ENCODE measurements at places on chromosomes 5 and 9. TPM values are rescaled to one million over a fixed set of nuclear protein-coding genes. Genes with fewer than 3 reads are reported as not detected.

The MAMDC4 gene
- 4.6 TPM for total RNA-seq

The ZNF879 gene
- 0.48 TPM for total RNA-seq

The SH3TC2 gene
- total RNA-seq = 0.56 TPM

The GNA14 gene
- 0.05 TPM for total RNA-seq

The ZNF618 gene
- total RNA-seq = 9.3 TPM

The LSM11 gene
- total RNA-seq = 2.4 TPM

The INIP gene
- 14.5 TPM for total RNA-seq

The COL5A1 gene
- total RNA-seq = 46.9 TPM

The PAEP gene
- total RNA-seq = 0.25 TPM

The PIP5KL1 gene
- 1.1 TPM for total RNA-seq

The KIF4B gene
- 0.02 TPM for total RNA-seq

The LRRC19 gene
- total RNA-seq = not detected

The NADK2 gene
- total RNA-seq = 9.0 TPM

The MARCHF11 gene
- not detected for total RNA-seq

The NTNG2 gene
- total RNA-seq = 1.2 TPM

The SOX30 gene
- not detected for total RNA-seq

The SPINK7 gene
- total RNA-seq = not detected

The FOXD4L6 gene
- 0.06 TPM for total RNA-seq

The MACIR gene
- total RNA-seq = 19.3 TPM

The NR5A1 gene
- total RNA-seq = 0.17 TPM

The TBC1D2 gene
- 14.4 TPM for total RNA-seq

The CD72 gene
- 0.22 TPM for total RNA-seq

The ZNF622 gene
- 70.6 TPM for total RNA-seq

The GPR151 gene
- total RNA-seq = not detected

The PFDN1 gene
- 86.1 TPM for total RNA-seq

The MYORG gene
- 6.9 TPM for total RNA-seq

The PTPRD gene
- 0.35 TPM for total RNA-seq

The SPATA31A3 gene
- not detected for total RNA-seq

The CYLC2 gene
- total RNA-seq = not detected

The PCAT7 gene
- 0.62 TPM for total RNA-seq

The DCAF10 gene
- 12.2 TPM for total RNA-seq

The IFNA21 gene
- not detected for total RNA-seq

The CEP72 gene
- total RNA-seq = 8.0 TPM

The PHF24 gene
- total RNA-seq = 0.09 TPM

The PCDHA12 gene
- 3.0 TPM for total RNA-seq

The CDO1 gene
- total RNA-seq = not detected

The S1PR3 gene
- 93.6 TPM for total RNA-seq

The GDNF gene
- total RNA-seq = 0.05 TPM

The CCDC171 gene
- 0.31 TPM for total RNA-seq

The TRIP13 gene
- 65.8 TPM for total RNA-seq

The ACOT12 gene
- not detected for total RNA-seq

The FRRS1L gene
- total RNA-seq = 0.27 TPM

The OTULINL gene
- 26.3 TPM for total RNA-seq

The IL3 gene
- total RNA-seq = not detected

The ARL14EPL gene
- total RNA-seq = 0.11 TPM

The WNT8A gene
- total RNA-seq = not detected

The EQTN gene
- total RNA-seq = not detected

The ZCCHC7 gene
- total RNA-seq = 10.8 TPM

The FBXL7 gene
- total RNA-seq = 1.1 TPM

The ARID3C gene
- total RNA-seq = 0.17 TPM

The LHX3 gene
- total RNA-seq = 0.08 TPM

The SMIM23 gene
- total RNA-seq = not detected

Data from A549 treated with AZD2906 at 1 μM for 4 hours (cell line).